Muscle of leg (tissue), 16 donors: ENCODE measurements at places on chromosomes 13 and 19.

GRCh38 chr13:76976490-76976889, 15.4 kb upstream of the CLN5 start:
- peak; percentile 39 for DNase-seq

GRCh38 chr13:101751488-101751887, 299.0 kb downstream of the ITGBL1 start:
- peak; percentile 41 for DNase-seq

DNA sequence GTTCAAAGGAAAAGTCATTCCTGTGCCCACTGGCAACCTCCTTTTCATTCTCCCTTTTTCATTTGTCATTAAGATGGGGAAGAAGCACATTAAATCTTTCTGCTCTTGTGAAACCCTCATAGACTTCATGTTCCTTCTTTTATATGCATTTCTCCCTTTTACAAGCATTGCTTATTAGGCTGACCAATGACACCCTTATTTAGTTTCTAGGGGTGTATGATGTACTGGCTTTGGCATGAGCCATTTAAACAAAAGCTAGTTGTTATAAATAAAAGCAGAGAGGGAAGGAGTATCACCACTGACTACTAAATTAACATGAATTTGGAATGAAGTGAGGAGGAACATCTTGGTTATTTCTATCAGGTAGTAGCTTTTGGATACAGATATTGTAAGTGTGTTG, 68.2 kb upstream of the PCDH9 start:
- no peak for DNase-seq

DNA sequence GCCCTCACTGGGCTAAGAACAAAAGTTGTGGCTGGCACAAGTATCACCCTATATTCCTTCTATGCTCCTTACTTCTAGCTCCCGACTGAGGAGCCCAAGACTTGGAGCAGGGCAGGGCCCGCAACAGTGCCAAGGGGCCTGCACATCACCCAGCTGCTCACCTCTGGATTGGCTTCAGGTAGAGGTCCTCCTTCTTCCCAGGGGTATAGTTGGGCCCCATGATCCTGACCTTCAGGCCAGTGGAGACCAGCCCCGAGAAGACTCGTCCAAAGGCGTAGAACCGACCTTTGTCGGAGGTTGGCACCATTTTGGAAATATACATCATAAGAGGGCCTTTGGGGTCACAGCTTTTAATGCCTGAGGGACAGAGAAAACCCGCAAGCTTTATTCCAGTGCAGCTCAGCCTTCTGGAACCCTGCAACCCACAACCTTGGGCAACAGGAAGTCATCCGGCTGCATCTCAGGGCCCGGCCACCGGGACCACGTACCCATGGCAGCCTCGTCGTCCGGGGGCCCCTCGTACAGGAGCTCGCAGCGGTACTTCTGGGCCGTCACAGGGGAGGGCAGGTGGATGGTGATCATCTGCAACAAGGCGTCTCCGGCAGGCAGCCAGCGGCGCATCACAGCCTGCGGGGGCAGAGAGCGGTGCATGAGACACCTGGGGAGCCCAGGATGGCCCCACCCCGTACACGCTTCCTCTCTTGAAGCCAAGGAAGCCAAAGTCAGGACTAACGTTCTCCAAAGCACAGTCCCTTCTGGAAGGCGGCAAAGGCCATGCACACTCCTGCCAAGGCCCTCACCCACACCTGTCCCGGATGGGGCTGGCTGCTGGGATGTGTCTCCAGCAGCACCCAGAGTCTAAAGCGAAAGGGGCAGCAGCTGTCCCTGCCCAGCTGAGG, 4.7 kb downstream of the EEF2 start:
- peak; percentile 9 for DNase-seq

DNA sequence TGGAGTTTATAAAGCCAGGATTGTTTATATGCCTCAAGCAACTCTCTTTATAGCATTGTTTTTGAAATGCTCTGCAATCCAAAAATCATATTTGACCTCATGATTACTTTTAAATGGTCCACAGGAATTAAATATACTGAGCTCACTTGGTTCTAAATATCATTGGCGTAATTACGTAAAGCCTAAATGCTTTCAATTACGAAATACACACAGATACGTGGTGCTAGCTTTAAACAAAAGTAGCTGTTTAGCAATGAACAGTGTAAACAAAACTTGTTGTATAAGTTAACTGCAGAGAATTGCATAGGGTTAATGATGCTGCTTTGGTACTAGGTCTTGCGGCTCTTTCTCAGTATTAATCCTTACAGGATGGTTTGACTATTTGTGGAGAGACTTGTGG, 346.6 kb downstream of the COG6 start:
- DNase-seq, result no peak
